Activated naive CD4-positive, alpha-beta T cell (primary cell): ENCODE measurements at places on chromosomes 12 and 14.

GRCh38 chr12:48336564-48336963 is 14.2 kb downstream of the ZNF641 start:
- no peak for DNase-seq

- DNase-seq = no peak
Measured at GRCh38 chr14:79766511-79766910, 444.8 kb downstream of the DIO2 start.

DNA sequence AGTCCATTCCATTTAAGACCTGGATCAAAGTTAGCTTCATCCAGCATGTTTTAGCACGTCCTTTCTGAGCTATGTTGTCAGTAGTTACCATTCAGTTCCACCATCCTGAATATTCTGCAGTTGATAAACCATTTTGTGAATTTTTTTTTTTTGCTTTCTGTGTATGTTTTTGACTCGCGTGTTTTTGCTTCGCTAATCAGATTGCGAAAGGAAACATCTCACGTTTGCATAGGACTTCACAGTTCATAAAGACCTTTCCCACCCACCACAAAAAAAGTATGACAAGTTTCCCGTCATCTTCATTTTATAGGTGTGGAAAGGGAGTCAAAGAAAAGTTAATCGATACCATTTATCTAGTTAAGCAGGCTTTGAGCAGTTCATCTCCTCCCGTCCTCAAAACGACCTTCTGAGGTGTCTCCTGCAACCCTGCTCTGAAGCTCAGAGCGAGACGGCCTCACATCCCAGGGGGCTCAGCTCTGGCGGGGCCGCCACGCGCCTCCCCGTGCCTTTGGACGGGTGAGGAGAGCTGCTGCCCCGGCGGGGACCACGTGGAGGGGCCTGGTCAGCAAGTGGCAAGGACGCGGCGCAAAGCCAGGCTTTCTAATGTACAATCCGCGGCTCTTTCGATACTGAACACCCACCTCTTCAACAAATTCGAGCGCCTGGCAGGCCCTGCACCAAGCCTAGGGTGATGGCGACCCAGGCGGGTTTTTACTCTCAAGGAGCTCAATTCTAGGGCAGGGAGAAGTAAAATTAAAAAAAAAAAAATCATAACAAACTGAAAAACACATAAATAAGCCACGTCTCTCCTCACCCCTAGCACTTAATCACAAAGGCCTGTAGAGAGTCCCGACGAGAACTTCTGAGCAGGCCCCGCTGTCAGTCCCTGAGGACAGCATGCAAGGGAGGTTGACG is 988 bp upstream of the TMEM263 start:
- DNase-seq = peak; percentile 46

DNA sequence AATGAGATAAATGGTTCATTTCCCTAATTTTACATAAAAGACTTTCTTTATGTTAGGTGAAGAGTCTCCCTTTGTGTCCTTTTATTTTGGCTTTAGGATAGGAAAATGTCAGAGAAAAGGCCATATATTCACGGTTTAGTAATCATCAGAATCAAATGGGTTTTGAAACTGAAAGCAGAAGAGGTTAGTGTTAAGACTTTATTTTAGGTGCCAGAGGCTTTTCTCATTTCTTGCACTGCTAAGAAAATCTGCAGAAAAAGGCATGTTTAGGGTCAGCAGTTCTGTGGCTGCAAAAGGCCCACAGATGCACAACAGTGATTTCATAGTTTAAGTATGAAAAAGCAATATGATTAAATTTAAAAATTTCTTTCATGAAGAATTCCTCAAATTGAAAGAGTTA is 80.4 kb upstream of the SINHCAF start:
- no peak for DNase-seq

DNA sequence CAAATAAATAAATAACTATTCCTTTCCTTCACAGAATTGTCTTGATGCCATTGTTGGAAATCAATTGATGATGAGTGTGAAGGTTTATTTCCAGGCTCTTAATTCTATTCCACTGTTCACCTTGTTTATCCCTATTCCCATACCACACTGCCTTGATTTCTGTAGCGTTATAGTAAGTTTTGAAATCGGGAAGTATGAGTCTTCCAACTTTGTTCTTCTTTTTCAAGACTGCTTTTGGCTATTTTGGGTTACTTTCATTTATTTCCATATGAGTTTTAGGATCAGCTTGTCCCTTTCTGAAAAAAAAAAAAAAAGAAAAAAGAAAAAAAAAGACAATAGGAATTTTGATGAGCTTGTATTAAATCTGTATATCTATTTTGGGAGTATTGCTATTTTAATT is 9.3 kb upstream of the CDK2AP1 start:
- DNase-seq = no peak
